ENCODE measurements at places on chromosomes 3 and 15. TPM values are rescaled to one million over a fixed set of nuclear protein-coding genes. Genes with fewer than 3 reads are reported as not detected.

Gene VILL
- 8.9 TPM for total RNA-seq

Gene TGM4
- not detected for total RNA-seq

Gene CELSR3
- 0.89 TPM for total RNA-seq

Gene SLC22A14
- total RNA-seq: 0.59 TPM

Gene TGFBR2
- 79.6 TPM for total RNA-seq

Gene PDCD7
- 16.5 TPM for total RNA-seq

Gene SLC24A5
- total RNA-seq: not detected

Gene SRGAP3
- total RNA-seq: 1.5 TPM
